ENCODE measurements at places on chromosomes 5 and 9. TPM values are rescaled to one million over a fixed set of nuclear protein-coding genes. Genes with fewer than 3 reads are reported as not detected.

GRCh38 chr5:125139590-125139989 lies 393.2 kb upstream of the ZNF608 start:
- no peak for DNase-seq

DNA sequence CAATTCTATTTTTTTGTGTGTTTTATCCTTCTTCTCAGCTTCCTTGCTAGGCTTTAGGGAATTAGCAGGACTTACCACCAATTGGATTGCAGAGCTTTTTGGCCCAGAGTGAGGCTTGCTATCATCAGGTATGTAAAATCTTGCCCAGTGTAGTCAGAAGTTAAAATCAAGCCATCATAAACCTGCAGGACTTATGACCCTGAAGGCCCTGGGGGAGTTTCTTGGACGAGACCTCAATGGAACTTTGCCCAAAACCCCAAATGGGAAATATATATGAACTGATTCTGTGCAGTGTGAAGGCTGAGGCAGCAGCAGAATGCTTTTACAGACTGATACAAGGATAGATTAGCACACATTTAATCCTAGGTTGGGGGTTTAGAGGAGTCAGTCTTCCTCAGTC lies 287.0 kb downstream of the SH3GL2 start:
- DNase-seq: no peak

DNA sequence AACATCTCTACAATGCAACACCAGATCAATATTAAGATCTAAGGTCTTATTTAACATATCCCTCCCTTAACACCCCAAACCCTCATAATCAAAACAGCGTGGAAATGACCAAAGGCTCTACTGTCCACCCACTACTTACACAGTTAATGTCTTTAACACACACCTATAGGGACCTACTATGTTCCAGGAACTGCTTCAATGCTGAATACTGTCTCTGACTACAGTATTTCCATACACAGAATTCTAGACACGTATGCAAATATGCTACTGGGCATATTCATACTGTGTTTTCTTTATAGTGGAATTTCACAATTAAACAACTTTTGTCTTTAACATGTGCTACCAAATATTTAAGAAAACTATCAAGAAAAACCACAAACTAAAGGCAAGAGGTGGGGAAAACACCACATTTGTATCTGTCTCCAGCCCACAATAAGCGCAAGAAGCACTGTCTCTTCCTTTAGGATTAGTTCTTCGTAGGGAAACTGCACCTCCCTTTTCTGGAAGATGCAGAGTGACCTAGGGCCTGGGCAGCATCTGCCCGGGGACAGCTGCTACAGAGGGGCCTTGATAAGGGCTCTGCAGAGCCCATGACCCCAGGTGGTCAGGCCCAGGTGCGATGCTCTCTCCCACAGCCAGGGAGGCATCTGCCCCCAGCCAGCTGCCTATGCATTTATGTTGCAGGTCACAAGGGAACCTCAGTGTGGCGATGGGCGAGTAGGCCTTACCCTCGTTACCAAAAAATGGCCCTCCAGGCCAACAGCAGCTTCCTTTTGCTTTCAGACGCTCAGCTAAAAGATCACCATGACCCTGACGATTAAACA lies 55.2 kb downstream of the PSMB7 start:
- no peak for DNase-seq

DNA sequence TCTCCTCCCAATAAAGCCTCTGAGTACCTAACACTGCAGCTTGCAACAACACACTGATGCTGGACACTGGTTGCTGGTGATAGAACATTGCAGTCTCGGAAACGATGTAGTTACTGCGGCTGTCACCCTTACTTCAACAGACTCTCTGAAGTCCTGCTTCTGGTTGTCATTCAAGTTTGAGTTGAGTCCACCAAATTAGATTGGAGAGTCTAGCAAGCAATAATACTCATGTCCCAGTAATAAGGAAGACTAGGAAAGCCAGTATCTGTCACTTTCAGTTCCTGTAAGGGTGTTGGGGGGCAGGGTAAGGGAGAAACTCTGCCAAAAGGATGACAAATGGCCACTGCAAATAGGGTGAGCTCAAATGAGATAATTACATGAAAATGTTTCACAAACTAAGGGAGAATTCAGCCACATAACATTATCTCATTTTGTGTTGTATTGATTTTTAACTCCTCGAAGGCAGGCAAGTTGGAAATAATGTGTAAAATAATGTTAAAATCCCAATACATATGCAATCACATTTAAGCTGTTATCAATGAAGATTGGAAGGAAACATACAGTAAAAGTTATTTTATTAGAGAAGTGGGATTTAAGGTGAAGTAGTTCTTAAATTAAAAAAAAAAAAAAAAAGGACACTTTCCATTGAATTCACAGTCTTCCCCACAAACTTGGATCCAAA lies 849 bp upstream of the IFT74 start:
- no peak for DNase-seq

- no peak for DNase-seq
Observed at GRCh38 chr9:91421128-91421765, 2.4 kb downstream of the NFIL3 start.

DNA sequence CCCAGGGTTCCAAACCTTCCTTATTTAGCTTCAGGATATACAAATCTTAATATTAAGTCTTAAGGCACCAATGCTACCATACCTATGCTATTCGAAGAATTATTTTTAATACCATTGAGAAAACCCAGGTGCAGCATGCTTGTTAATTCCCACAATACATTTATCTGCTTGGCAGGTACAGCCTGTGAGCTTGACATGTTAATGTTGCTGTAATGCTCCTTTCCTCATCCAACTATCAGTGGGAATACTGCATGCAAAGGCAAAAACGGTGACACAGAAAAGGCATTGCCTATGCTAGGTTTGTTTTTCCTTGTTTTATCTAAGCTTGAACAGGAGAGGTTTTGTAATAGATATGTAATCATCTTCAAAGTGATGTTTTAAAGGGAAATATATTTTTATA lies 135.7 kb upstream of the COX7C start:
- DNase-seq: no peak

GRCh38 chr5:164335837-164336236 lies 830.4 kb downstream of the MAT2B start:
- DNase-seq: no peak

GRCh38 chr5:177294632-177295031 lies 8.9 kb downstream of the RAB24 start:
- no peak for DNase-seq

DNA sequence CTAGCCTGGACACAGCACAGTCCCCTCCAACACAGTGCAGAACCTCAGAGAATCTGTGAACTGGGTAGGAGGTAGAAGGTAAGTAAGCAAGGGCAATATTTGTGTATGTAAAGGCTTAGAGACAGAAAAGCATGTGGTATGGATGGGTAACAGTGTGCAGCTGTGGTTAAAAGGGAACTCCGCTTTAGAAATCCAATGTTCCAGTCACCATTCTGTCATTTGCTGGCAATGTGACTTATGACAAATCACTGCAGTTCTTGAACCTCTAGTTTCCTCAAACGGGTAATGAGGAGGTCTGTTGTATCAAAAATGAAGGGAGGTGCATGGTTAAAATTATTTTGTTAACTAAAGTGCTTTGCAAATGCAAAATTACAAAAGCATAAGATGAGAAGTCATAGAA lies 125.5 kb upstream of the IFNE start:
- no peak for DNase-seq

DNA sequence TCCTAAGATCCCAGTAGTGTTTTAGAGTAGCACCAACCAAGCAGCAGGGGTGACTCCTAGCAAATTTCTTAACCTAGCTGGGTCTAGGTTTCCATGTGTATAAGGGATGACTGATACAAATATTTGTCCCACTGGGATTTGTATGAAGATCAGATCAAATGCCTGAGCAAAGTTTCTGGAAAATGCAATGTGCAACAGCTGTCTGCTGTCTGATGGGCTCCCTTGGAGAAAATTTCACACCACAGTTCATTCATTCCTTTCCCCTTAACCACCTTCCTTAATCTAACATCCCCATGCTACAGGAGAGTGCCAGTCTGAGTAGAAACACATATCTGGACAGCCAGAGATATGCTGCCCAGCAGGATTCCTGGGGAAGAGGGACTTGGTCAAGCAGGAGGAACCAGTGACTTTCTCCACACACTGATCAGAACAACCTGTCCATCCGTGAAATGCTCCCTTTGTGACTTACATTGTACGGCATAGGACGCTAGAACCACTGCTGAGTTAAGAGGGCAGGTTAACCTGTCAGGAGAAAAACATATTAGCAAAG lies 53.3 kb downstream of the PTPN3 start:
- no peak for DNase-seq

- no peak for DNase-seq
Observed at GRCh38 chr9:4826417-4827166, 33.8 kb downstream of the RCL1 start.

DNA sequence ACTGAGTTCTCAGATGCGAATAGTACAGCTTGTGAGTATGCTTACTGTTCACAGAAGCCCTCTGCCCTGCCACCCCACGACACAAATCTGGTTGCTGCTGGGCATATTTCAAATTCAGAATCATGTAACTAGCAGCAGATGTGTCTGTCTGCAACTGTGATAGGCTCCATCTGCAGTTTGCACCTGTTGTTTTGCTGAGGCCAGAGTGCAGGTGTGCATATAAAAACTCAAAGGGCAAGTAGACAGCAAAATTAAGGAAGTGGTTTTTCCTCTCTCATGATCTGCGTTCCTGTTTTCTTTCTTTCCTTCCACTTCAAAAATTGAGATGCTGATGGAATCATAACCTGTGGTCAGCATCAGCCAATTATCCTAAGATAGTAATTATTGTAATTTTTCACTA lies 1000.5 kb downstream of the PTPRD start:
- DNase-seq: no peak

GRCh38 chr9:132230605-132231004 lies 68.7 kb downstream of the NTNG2 start:
- no peak for DNase-seq

GRCh38 chr9:137299203-137299565 lies 2.9 kb downstream of the NRARP start:
- DNase-seq: no peak

DNA sequence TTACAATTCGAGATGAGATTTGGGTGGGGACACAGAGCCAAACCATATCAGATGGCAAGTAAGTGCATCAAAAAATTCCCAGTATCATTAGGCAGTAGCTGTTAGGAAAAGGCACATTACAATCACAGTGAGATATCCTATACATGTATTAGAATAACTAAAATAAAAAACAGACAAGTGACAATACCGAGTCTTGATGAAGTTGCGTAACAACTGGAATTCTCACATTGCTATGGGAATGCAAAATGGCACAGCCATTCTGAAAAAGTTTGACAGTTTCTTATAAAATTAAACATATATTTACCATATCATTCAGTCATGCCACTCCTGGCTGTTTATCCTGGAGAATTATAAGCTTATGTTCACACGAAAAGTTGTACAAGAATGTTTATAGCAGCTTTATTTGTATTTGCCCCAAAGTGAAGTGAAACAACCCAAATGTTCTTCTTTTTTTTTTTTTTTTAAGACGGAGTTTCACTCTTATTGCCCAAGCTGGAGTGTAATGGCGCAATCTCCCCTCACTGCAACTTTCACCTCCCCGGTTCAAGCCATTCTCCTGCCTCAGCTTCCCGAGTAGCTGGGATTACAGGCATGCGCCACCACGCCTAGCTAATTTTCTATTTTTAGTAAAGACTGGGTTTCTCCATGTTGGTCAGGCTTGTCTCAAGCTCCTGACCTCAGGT lies 93.1 kb upstream of the TLE1 start:
- no peak for DNase-seq

DNA sequence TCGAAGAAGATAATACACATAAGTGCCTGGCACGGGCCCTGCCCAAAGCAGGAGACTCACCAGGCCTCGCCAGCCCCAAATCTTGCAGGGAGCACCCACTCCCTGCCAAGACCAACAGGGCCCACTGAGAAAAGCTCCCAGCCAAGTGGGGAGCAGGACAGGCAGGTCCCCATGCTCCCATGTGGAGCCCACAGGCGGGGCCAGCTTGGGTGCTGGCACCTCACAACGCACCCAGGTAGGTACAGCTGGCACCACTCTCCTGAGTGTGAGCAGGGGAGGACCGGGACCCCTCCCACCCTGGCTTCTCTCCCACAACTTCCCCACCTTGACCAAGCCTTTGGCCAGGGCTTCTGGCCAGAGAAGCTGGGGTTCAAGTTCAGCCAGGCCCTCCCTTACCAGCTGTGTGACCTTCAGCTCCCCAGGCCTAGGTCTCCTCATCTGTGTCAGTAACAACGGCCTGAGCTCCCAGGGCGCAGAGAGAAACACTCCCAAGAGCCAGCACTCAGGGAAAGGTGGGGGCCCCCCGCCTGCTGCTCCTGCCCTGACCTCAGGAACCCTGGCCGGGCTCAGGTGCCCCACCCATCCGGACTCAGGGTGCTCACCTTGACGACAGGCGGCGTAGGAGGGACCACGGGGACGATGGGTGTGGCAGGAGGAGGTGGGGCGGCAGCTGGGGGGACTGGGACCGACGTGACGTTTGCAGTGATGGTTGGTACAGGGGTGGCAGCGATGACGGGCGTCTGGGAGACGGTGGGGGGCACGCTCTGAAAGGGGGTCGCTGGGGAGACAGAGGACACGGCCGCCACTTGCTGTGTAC lies 17.8 kb downstream of the BRD3 start:
- no peak for DNase-seq

DNA sequence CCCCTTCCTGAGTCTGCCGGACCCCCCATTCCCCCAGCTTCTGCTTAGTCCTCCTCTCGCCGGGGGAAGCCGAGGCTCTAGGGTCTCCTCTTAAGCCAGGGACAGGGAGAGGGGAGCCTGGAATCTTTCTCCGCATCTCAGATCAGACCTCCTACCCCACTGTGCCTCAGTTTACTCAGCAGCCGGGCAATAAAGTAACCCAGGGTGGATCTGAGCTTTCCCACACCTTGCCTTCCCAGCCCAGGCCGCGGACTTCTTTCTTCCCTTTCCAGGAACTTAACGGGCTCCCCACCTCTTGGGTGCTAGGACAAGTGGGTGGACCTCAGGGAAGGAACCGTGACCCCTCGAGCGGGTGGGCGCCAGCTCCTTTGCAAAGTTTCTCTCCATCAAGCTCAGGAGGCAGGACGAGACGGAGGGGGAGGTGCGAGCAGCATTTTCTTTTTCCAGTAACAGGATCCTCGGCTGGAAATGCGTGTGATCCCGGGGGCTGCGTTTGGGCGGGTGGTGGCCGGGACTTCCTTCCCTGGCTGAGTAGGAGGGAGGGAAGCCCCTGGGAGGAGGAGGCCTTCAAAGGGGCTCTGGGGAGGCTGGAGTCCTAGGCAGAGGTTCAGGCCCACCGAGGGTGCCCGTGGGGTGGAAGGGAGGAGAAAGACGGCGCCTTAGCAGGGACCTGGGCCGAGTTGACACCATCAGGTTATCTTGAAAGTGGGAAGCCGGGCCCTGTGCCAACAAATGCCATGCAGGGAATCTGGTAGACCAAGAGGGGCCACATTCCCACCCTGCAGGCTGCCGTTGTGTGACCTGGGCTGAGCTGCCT lies 795 bp downstream of the DAB2IP start:
- DNase-seq: no peak

Gene SEC61B
- total RNA-seq: 202 TPM
